Ascending aorta (tissue), 2 donors: ENCODE measurements at places on chromosomes 12 and 14. TPM values are rescaled to one million over a fixed set of nuclear protein-coding genes. Genes with fewer than 3 reads are reported as not detected.

GRCh38 chr12:116194935-116195431 is 82.5 kb downstream of the MED13L start:
- DNase-seq, result no peak
- no peaks in the 10 kb centered on the region for H3K36me3 ChIP-seq
- H3K27ac ChIP-seq, result no peak overlapping the region
- H3K4me1 ChIP-seq, result peaks cover 27% of the 10 kb centered on the region
- no peak overlapping the region for H3K4me3 ChIP-seq
- no peaks in the 10 kb centered on the region for H3K27me3 ChIP-seq

DNA sequence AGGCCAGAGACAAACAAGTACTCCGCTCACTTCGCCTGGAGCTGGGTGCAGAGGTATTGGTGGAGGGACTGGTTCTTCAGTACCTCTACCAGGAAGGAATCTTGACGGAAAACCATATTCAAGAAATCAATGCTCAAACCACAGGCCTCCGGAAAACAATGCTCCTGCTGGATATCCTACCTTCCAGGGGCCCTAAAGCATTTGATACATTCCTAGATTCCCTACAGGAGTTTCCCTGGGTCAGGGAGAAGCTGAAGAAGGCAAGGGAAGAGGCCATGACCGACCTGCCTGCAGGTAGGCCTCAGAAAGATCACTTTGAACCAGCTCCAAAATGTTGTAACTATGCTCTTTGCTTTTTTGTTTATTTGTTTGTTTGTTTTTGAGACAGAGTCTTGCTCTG is 1.6 kb downstream of the CRADD start:
- peak overlapping the region; percentile 98 for H3K27ac ChIP-seq
- DNase-seq, result no peak
- H3K27me3 ChIP-seq, result no peaks in the 10 kb centered on the region

The FBXO33 gene
- 14.5 TPM for total RNA-seq

- no peak for DNase-seq
- H3K4me1 ChIP-seq, result no peaks in the 10 kb centered on the region
These were observed 1044.9 kb upstream of the FLRT2 start for GRCh38 chr14:84485036-84485435.

DNA sequence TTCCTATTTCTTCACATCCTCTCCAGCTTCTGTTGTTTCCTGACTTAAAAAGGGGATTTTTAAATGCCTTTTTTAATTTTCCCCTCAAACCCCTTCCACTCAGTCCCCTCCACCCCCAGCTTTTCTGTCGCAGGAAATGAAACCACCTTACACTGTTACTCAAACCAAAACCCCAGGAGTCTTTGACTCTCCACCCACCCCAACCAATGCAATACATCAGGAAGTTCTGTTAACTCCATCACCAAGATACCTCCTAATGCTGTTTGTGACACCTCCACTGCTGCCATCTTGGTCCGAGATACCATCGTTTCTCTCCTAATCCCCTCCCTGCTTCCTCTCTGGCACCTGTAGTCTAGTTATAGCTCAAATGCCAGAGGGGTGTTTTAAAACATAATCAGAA is 25.4 kb upstream of the CPM start:
- H3K27me3 ChIP-seq, result no peaks in the 10 kb centered on the region
- no peak overlapping the region for H3K27ac ChIP-seq
- H3K4me1 ChIP-seq, result no peaks in the 10 kb centered on the region
- DNase-seq, result no peak
- no peak overlapping the region for H3K4me3 ChIP-seq

DNA sequence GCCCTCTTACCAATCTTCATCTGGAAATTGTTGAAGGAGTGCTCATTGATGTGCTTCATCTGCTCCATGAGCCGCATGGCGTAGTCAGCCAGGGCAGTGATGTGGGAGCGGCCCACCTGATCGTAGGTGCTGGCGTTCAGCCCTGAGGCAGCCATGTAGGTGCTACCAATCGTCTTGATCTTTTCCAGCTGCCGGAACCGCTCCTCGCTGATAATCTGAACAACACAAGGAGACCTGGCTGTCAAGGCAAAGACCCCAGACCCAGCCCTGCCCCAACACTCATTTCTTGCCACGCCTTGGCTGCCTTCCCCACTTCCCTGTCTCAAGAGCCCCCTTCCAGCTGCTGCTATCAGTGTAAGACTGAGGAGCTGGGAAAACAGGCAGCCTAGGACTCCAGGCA is 18.1 kb downstream of the ADCY6 start:
- no peak for DNase-seq
- no peak overlapping the region for H3K4me3 ChIP-seq
- no peak overlapping the region for H3K27ac ChIP-seq
- H3K36me3 ChIP-seq, result peaks cover 87% of the 10 kb centered on the region

The CYP27B1 gene
- not detected for total RNA-seq

GRCh38 chr12:132247718-132248452 is 81.5 kb downstream of the GALNT9 start:
- no peaks in the 10 kb centered on the region for H3K36me3 ChIP-seq
- DNase-seq, result no peak

The IQSEC3 gene
- 0.53 TPM for total RNA-seq

GRCh38 chr12:85641796-85642195 is 194.4 kb downstream of the RASSF9 start:
- no peak for DNase-seq
- no peak overlapping the region for H3K27ac ChIP-seq
- H3K27me3 ChIP-seq, result no peaks in the 10 kb centered on the region
- no peaks in the 10 kb centered on the region for H3K4me1 ChIP-seq
